Stimulated activated naive B cell treated with anti-CD40 and anti-IgM and Interleukin-4, amounts not matched to agents 10 μg/mL and 1 μg/mL and 100 μg/mL, for 72 hours (primary cell): ENCODE measurements at places on chromosomes 12 and 14.
A peak's percentile ranks its signal among the peaks of the same experiment; 100 is the strongest.

DNA sequence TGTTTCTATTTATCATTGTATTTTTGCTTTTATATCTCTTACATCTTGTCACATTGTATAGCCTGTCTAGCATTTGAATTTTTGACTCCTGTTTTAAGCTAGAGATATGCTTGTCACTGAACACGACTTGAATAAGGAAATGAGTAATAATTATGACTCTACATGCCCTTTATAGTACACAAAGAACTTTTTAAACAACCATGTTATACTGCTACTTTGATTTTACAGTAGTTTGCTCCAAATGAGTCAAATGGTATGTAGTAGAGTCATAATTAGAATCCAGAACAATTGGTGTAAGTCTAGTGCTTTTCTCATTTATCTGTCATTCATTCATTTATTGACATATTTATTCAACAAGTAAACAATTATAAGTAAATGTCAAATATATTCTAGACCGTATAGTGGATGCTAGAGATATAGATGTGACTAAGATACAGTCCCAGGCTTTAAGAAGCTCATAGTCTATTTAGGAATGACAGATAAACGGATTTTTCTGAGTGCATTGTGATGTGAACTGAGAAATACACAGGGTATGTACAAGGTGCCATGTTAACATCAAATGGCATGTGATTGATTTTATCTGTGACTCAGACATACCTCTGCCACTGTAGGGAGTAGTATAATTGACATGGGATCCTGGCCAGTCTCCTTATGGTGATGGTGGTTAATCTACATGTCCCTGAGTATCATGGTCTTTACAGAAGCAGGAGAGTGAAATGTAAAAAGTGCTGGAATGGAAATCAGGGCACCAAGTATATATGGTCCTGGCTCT, 799.7 kb downstream of the DIO2 start:
- DNase-seq: no peak

GRCh38 chr14:99067927-99068326, 204.1 kb downstream of the BCL11B start:
- no peak for DNase-seq

DNA sequence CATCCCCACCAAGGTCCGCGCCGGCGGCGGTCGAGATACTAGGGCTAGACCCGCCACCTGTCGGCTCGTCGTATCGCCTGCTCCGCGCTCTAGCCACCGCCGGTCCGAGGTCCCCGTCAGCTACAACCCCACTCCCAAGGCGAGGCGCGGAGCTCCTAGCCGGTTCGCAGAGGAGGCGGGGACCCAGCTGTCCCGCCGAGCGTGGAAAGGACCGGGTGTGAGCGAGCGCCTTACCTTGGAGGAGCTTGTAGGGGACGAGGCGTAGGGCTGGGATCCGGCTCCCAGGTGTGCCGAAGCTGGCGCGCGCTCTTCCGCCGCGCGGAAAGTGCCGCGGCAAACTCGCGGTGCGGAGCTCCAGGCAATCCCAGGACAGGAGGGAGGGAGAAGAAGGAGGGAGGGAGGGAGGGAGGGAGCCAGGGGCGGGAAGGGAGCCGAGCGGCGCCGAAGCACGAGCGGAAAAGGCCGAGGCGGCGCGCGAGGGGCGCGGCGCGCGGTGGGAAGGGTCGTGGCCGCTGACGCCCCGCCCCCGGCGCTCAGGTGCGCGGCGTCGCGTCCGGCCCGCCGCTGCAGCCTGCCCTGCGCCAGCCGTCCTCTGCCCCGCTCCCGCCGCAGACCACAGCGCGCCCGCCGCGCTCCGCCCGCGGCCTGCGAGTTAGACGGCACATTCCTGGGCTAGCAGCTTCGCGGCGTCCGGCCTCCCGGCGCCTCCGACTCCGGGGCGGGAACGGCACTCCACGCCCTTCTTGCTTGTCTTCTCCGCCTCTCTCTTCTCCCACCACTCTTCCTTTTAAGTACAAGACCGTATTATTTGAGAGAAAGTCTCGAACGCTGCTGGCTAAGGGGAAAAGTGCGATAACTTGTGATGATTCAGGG, at the start of gene PAWR:
TSS of gene PAWR (minus strand) at position 327 of the 873 bp plus-strand sequence. CDS start 720 bp downstream, outside the sequence.
- DNase-seq: peak; percentile 65

DNA sequence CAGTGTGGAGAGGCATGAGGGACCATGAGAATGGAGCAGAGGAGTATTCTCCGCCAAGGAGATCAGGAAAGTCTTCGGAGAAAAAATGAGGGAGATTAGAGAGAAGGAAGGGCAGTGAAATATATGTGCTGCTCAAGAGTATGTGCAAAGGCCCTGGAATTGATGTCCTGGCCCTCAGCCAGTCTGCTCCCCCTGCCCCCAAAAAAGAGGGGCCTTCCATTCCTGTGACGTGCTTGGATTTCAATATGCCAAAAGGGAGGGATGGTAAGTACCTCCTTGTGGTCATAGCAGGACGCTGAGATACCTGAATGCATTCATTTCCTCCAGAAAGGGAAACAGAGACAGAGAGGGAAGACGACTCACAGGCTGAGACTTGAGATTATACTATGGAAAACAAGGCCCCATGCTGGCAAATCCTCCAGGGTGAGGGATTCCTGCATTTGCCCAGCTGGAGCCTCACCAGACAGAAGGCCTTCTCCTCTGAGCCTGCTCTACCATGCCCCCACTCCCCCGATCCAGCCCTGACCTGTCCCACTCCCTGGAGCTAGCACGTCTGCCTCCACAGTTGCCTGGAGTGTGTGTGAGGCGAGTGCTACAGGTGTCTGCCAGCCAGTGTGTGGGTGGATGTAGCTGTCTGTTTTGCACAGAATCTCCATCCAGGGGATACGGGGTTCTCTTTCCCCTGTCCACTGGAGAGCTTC, 3.9 kb upstream of the RARG start:
- no peak for DNase-seq

GRCh38 chr14:49732896-49733295, 35.1 kb upstream of the KLHDC2 start:
- no peak for DNase-seq

DNA sequence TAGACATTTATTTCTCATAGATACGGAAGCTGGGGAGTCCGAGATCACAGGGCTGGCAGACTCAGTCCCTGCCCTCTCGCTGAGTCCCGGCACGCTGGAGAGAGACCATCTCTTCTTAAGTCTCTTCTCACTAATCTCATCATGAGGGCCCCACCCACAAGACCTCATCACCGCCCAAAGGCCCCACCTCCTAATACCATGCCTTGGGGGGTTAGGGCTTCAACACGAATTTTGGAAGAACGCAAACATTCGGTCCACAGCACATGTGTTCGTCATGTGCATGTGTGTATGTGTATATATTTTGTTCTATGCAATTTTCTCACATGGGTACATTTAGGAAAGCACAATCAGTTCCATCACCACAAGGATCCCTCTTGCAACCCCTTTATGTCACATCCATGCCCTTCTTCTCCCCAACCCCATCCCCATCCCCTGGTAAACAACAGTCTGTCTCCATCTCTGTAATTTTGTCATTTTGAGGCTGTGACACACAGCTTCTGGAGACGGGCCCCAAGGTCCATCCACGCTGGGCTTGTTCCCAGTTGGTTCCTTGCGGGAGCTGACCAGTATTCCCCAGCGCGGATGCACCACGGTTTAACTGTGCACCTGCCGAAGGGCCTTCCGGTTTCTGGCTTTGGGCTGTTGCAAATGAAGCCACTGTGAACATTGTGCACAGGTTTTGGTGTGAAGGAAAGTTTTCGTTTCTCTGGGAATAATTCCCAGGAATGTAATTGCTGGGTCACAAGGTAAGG, 317.5 kb upstream of the DIO3 start:
- no peak for DNase-seq

GRCh38 chr12:108446766-108447165, 68.3 kb upstream of the FICD start:
- DNase-seq: no peak
